Stomach (tissue), 19 donors: ENCODE measurements at places on chromosomes 5 and 9. TPM values are rescaled to one million over a fixed set of nuclear protein-coding genes. Genes with fewer than 3 reads are reported as not detected.

The NOL6 gene
- 10.7 TPM for polyA plus RNA-seq

The CETN3 gene
- polyA plus RNA-seq, result 19.9 TPM

The NUTM2F gene
- not detected for polyA plus RNA-seq

The ADGRD2 gene
- polyA plus RNA-seq, result not detected

The TSSK1B gene
- polyA plus RNA-seq, result not detected

The ANKHD1 gene
- 99.4 TPM for polyA plus RNA-seq

The CCL21 gene
- 23.4 TPM for polyA plus RNA-seq

The FAM200C gene
- 2.7 TPM for polyA plus RNA-seq

The PAEP gene
- not detected for polyA plus RNA-seq

The MAMDC2 gene
- 16.2 TPM for polyA plus RNA-seq

The ZCCHC7 gene
- polyA plus RNA-seq, result 7.9 TPM

The ADAM19 gene
- 3.3 TPM for polyA plus RNA-seq

The PCDHA13 gene
- polyA plus RNA-seq, result not detected

The AQP3 gene
- polyA plus RNA-seq, result 36.5 TPM

The SHB gene
- 7.3 TPM for polyA plus RNA-seq

The SLC45A2 gene
- polyA plus RNA-seq, result 0.46 TPM

The TNFSF15 gene
- 1.1 TPM for polyA plus RNA-seq

The MCC gene
- 3.8 TPM for polyA plus RNA-seq

The SOX30 gene
- not detected for polyA plus RNA-seq

The GABRP gene
- 1.2 TPM for polyA plus RNA-seq

The PROB1 gene
- 0.56 TPM for polyA plus RNA-seq

The RAD50 gene
- 12.2 TPM for polyA plus RNA-seq

The SEC24A gene
- 2.8 TPM for polyA plus RNA-seq

The APBA1 gene
- polyA plus RNA-seq, result 1.3 TPM

The OR2Y1 gene
- not detected for polyA plus RNA-seq

The SLC9A3 gene
- polyA plus RNA-seq, result 15.7 TPM

The COL23A1 gene
- 1.1 TPM for polyA plus RNA-seq
